ENCODE measurements at places on chromosomes 3 and 15.
A peak's percentile ranks its signal among the peaks of the same experiment; 100 is the strongest.

DNA sequence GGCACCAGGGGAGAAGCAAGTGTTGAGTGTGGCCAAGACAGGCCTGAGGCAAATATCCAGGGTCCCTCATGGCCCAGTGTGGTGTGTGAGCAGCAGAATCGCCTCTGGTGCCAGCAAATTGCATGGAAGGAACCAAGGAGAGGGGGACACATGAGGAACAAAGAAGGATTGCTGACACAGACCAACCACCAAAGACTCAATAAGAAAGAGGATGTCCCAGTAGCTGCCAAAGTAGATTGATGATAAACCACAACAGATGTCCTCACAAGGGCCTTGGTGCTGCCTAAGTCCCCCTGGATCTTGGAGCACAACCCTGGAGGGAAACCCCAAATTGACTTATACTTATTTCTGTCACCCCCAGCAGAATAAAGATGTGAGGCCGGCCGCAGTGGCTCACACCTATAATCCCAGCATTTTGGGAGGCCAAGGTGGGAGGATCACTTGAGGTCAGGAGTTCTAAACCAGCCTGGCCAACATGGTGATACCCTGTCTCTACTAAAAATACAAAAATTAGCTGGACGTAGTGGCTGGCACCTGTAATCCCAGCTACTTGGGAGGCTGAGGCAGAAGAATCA, 10.6 kb downstream of the SRGAP3 start:
- DNase-seq = no peak

- no peak for DNase-seq
Measured at GRCh38 chr3:138670407-138670806, 61.8 kb downstream of the FAIM start.

GRCh38 chr15:25241241-25241801, 197.5 kb downstream of the UBE3A start:
- DNase-seq = no peak

DNA sequence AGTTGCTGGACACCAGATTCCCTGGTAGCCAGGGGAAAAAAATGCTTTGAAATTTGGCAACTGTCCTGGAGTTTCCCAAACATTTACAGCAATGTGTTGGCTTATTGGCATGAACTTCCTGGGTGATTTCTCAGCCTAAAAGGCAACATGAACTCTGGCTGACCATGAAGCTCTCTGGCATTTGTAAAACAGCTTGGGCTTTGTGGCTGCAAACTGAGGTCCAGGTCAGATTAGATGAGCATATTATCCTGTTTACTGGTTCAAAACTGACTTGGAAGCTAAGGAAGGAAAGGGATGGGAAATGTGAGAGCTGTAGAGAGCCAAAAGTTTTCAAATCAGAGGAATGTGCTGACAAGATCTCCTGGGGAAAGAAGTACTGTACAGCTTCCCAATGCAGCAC, 139.0 kb downstream of the P3H2 start:
- DNase-seq = peak; percentile 7

DNA sequence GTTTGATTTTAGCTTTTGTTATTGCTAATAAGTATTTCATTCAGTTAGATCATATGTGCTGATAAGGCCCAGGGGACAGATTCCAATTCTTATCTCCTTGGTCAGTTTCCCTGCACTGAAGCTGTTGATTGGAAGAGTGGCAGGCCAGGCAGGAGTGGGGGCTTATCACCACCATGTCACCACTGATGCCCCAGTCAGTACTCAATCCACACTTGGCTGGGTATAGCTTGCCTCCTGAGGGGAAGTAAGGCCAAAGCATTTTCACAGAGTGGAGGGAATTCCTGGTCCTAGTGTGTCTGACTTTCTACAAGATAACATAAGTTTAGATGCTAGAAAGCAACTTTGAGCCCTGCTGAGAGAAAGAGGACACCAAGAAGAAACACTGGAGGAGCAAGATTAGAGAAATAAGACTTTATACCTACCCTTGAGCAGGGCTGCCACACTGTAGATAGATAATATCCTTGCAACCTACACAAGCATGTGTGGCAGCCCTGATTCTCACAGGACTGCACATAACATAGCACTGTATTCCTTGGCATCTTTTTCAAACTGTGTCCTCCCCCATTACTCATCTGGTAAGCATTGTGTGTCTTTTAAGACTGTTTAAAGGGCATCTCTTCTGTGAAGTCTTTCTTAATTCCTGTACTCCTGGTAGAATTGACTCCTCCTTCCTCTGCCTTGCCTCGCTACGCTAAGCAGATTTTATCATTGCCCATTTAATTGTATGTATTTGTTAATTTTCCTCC, 24.3 kb downstream of the OXNAD1 start:
- DNase-seq = no peak

DNA sequence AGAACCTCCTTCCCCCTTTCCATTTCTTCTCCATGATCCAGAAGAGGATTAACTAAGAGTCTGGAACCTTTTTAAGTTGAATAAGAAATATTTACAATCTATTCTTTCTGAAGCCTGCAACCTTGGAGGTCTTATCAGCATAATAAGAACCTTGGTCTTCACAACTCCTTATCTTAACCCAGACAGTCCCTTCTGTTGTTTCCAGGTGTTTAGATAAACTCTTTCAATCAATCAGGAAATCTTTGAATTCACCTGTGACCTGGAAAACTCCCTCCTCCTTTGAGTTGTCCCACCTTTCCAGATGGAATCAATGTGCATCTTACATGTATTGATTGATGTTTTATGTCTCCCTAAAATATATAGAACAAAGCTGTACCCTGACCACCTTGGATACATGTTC, 3.6 kb upstream of the DHX36 start:
- no peak for DNase-seq

DNA sequence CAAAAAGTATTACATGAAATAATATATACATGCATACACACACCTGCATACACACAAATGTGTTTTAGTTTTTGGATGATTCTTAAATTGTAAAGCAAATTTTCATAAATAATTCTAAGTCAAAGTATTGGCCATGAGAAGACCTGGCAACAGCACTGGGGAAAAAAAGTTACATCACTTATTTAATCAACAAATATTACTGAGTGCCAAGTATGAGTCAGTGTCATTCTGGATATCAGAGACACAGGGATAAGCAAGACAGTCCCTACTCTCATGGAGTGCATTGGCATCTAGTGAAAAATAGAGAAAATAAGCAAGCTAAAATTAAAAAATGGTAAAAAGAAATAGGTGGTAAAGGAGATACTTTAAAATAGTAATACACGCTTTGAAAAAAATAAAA, 29.4 kb upstream of the GUCA1C start:
- no peak for DNase-seq

DNA sequence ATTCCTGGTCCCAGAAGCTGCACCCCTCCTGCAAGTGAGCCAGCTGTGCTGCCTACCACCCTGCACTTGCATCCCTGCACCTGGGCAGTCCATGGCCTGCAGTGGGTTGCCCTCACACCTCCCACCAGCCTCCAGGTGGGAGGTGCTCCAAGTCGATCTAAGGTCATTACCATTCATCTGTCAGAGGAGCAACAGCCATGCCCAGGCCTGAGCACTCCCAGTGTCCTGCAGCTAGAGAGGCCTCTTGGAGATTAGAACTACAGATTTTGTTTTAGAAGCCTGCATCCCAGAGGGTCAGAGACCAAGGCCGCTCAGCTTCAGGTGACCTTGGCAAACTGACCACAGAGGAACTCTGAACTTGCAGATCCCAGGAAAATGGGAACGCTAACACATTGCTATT, 9.0 kb upstream of the ZXDC start:
- no peak for DNase-seq

- DNase-seq = no peak
Measured at GRCh38 chr15:83129791-83130190, 22.3 kb downstream of the TM6SF1 start.

GRCh38 chr3:56620371-56620770, 62.7 kb downstream of the TASOR start:
- no peak for DNase-seq

DNA sequence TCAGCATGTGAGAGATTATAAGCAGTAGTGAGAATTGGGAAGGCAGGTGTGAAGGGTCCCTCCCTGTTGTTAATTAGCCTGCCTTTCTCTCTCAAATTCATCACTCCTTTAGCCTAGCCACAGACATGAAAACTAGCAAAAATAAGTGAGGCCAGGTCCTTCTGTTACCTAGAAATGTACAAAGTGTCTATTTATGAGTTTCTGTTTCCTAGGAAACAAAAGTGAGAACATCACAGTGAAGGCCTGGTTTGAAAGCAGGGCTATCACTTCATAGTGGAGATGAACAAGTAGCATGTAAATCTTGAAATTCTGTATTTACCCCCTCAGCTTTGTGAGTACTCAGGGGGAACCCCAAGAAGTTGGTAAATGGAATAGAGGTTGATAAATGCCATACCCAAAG, 78.2 kb upstream of the UMPS start:
- no peak for DNase-seq

GRCh38 chr3:36124118-36124796, 256.0 kb upstream of the STAC start:
- DNase-seq = peak; percentile 18

GRCh38 chr3:55720614-55721013, 233.5 kb upstream of the WNT5A start:
- DNase-seq = peak; percentile 4

GRCh38 chr3:76998555-76998954, 41.3 kb upstream of the ROBO2 start:
- DNase-seq = peak; percentile 6

- DNase-seq = no peak
Measured at GRCh38 chr3:45641756-45642155, 47.2 kb downstream of the LIMD1 start.

- DNase-seq = no peak
Measured at GRCh38 chr15:37359101-37359892, 258.9 kb upstream of the MEIS2 start.

- no peak for DNase-seq
Measured at GRCh38 chr3:23071296-23071695, 131.8 kb upstream of the UBE2E2 start.

DNA sequence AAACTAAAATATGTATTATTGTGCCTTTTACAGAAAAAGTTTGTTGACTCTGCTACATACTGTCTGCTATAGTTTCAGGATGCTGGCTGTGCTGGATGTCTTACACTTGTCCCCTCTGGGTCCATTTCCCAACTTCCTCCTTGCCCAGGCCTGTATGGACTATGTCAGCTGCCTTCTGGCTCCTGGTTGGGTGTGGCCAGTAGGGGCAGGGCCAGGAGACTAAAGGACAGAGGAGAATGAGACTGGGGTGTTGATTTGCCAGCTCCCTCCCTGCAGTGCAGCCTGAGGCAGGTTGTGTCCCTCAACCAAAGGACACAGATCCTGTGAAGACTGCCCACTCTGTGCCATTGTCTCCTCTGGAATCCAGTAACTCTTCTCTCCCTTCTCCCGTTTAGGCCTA, 90.6 kb upstream of the UBE2E2 start:
- DNase-seq = peak; percentile 5

- DNase-seq = no peak
Measured at GRCh38 chr3:135268941-135269532, 474.0 kb downstream of the EPHB1 start.

DNA sequence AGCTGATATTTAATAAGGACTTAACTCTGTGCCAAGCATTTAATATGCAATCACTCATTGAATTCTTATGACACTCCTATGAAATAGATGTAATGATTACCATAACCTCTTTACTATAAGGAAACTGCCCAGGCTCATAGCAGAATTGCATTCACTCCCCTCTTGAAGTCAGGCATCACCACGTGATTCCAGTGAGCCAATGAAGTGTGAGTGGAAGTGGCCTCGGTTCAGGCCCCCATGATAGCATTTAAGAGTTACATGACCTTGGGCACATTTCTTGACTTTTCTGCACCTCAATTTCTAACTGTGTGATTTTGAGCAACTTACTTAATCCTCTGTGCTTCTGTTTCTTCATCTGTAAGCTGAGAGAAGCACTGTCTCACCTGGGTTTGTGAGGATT, 62.8 kb upstream of the CLDN18 start:
- DNase-seq = no peak

DNA sequence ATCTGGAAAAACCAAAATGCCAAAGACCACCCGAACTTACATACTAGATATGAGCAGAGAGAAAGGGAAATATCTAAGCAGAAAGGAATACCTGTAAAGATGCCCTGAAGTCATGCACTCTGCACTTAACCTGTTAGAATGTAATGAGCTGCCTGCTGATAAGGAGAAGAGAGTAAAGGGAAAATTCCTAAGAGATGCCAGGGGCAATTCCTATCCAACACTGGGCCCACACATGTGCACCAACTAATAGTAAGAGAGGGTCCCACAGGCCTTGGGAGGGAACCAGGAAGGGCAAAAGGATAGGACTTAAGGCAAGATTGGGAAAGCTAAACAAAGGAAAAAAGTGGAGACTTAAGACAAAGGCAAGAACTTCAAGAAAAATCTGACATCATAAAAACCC, 189.5 kb downstream of the NSUN3 start:
- DNase-seq = no peak

GRCh38 chr3:15428539-15428938, 1.1 kb downstream of the EAF1 start:
- DNase-seq = peak; percentile 71

- peak; percentile 20 for DNase-seq
Measured at GRCh38 chr3:11641683-11642430, 1.9 kb downstream of the VGLL4 start.

DNA sequence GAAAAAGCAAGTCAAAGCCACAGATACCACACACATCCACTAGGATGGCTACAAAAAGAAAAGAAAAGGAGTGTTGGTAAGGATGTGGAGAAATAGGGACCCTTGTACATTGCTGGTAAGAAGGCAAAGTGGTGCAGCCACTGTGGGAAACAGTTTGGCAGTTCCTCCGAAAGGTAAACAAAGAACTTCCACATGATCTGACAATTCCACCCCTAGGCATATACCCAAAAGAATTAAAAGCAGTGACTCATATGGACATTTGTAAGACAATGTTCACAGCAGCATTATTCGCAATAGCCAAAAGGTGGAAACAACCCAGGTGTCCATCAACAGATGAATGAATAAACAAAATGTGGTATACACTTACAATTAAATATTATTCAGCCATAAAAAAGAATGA, 22.2 kb upstream of the GMPPB start:
- DNase-seq = peak; percentile 40

GRCh38 chr15:31362886-31363285, 36.3 kb downstream of the KLF13 start:
- no peak for DNase-seq

DNA sequence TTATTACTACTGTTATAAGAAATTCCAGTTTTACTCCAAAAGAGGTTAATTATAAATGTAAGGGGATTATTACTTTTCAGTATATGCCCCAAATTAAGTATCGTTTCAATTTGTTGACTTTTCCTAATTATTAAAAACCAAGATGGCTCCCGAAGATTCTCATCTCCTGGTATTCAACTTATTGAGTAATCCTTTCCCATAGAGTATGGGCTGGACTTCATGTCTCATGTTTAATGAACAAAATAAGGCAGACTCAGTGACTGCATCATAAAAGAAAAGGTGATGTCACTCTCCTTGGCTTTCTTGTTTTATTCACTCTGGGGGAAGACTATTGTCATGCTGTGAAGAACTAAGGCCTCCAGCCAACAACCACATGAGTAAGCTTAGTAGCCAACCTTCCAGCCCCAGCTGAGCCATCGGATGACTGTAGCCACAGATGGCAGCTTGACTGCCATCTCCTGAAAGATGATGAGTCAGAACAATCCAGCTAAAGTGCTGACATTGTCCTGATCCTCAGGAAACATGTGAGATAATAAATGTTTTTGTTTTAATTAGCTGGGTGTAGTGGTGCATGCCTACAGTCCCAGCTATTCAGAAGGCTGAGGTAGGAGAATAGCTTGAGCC, 17.3 kb downstream of the IGF2BP2 start:
- DNase-seq = peak; percentile 35
